ENCODE measurements at places on chromosomes 12 and 14. TPM values are rescaled to one million over a fixed set of nuclear protein-coding genes. Genes with fewer than 3 reads are reported as not detected.

DIO2 gene
- 17.8 TPM for total RNA-seq

RNASE3 gene
- not detected for total RNA-seq

CNTN1 gene
- 0.75 TPM for total RNA-seq

GRCh38 chr12:9711664-9712063 lies 21.2 kb downstream of the CLECL1 start:
- DNase-seq: no peak

Measured in ascending aorta (tissue), 2 donors.